NCI-H2107 (cell line): ENCODE measurements at places on chromosomes 16 and 17.

DNA sequence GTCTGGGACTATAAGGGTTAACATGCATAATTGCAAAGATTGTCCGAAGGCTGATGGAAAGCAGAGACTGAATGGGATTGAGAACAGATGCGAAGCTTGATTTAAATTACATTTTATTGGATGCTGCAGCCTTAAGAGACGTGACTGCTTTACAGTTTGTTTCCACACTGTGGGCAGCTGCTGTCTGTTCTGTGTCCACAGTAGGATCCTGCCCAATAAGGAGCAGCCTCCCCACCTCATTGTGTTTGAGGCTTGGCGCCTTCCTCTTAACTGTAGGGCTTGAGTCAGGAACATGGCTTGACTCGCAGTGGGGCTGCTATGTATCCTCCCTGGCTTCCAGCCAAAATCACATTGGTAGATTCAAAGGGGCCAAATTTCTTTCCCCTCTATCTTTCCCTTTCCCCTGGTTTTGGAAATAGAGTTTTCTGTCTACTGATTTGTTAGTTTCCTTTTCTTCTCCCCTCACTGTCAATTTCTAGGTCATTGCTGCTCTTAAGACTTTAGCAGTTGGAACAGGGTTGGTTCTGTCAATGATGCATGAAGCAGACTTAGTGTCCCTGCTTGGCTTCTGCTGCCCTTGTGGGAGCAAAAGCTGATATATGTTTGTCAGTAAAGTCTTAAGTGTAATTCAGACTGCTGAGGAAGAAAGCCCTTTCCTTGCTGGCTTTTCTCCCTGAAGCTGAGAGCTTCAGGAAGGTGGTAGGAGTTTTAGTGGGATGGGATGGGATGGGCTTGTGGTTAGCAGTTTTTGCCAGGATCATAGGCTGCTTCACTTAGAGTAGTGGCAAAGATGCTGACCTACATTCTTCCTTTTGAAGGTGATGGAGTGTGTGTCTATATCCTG is 5.0 kb upstream of the RARA start:
- DNase-seq: no peak

DNA sequence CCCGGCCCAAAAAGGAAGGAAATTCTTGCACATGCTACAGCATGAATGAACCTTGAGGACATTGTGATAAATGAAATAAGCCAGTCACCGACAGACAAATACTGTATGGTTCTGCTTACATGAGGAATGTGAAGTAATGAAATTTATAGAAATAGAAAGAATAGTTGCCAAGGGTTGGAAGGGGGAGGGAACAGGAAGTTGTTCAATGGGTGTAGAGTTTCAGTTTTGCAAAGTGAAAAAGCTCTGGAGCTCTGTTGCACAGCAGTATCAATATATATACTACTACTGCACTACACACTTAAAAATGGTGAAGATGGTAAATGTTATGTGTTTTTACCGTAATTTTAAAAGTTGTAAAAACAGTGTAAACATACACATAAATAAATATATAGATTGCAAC is 43.7 kb downstream of the PKD1L3 start:
- no peak for DNase-seq

GRCh38 chr17:16232391-16232790 is 15.4 kb downstream of the PIGL start:
- no peak for DNase-seq

DNA sequence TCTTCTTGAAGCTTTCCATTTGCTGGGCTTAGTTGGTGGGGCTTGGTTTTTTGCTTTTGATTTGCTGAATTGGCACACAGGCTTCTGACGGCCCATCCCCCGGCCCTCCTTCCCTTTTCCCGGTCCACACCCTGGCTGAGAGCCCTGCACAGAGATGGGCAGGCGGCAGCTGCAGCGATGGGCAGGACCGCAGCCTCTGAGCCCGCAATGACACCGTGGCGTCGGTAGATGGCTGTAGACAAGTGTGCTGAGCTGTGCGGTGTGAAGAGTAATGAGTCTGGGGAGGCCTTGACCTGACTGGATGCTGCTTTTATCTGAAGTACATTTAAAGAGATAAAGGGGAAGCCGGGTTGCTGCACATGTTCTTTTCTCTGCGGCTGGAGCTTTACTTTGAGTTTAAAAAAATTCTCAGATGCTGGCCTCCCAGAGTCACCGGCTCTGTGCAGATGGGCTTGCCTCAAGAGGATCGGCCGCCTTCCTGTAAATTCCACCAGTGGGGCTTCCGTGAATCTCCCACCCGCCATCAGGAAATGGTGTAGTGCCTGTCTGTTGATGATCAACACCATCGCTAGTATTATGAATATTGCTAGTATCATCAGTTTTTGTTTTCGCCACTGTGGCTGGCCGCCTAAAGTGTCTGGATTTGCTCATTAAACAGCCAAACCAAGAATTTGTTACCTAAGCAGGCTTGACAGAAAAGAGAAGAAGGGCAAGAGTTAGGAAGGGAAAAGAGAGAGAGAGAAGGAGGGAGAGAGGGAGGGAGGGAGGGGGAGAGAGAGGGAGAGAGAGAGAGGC is 245.6 kb upstream of the RBFOX1 start:
- no peak for DNase-seq

GRCh38 chr16:81607006-81607405 is 162.4 kb downstream of the CMIP start:
- no peak for DNase-seq

GRCh38 chr16:85858984-85859817 is 39.8 kb upstream of the IRF8 start:
- no peak for DNase-seq

DNA sequence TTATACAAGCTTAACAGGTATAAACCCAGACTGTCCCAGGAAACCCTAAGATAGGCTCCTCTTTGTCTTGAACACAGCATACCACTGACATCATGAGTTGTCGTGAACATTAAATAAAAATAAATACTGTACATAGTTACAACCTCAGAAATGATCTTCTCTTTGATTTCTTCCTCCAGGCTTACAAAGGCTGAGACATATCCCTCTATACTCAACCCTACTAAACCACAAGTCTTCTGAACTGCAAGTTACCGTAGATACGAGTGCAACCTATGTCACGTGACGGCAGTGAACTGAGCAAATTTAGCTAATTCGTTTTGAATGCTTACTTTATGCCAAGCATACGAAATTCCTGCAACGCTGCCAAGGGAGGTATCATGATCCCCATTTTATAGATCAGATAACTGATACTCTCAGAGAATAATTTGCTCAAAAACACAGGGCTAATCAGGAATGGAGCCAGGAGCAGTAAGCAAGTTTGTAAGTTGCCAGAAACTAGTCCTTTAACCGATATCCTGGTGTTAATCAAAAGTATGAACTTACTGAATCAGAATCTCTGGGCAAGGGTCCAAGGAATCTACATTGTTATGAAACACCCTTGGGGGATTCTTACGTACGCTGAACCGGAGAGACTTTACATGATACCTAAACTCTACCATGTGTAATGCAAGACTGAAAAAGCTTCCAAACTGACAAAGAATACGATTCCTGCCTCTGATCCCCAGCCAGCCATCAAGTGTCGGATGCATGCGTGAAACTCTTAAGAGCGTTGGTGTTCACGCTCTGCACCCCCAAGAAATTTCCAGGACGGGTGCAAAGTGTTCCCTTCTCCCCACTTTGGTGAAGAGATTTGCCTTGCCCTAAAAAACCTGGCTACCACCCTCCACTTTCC is 106.2 kb downstream of the XYLT1 start:
- no peak for DNase-seq

- DNase-seq: no peak
Observed at GRCh38 chr17:64500487-64500859, 3.6 kb upstream of the POLG2 start.

GRCh38 chr17:73613271-73614233 is 30.7 kb downstream of the SDK2 start:
- no peak for DNase-seq

- DNase-seq: no peak
Observed at GRCh38 chr16:87092958-87093357, 224.2 kb downstream of the C16orf95 start.

- no peak for DNase-seq
Observed at GRCh38 chr16:27660507-27660906, 110.6 kb downstream of the KATNIP start.

- DNase-seq: no peak
Observed at GRCh38 chr17:10114931-10115535, 83.4 kb downstream of the GAS7 start.

DNA sequence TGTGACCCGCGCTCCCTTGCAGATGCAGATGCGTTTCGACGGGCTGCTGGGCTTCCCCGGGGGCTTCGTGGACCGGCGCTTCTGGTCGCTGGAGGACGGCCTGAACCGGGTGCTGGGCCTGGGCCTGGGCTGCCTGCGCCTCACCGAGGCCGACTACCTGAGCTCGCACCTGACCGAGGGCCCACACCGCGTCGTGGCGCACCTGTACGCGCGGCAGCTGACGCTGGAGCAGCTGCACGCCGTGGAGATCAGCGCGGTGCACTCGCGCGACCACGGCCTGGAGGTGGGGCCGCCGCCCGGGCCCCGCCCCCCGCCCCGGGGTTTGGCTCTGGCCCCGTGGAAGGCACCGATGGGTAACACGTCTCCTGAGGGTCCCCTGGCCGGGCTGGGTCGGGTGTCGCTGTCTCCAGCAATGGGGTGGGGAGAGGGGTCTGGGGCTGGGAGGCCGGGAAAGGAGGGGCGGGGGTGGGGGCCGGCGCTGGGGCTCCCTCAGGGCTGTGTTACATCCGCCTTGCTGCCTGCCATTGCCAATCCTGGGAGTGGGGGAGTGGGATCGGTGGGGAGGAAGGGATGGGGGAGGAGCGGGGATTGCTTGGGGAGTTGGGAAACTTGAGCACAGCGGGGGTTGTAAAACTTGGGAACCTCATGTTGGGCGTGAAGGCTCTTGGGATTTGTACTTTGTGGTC is 737 bp downstream of the NUDT16L1 start:
- no peak for DNase-seq

- DNase-seq: no peak
Observed at GRCh38 chr17:12625092-12625491, 40.6 kb upstream of the MYOCD start.

GRCh38 chr17:31256936-31257335 is 40.1 kb downstream of the OMG start:
- no peak for DNase-seq

- no peak for DNase-seq
Observed at GRCh38 chr17:40659911-40660310, 5.1 kb downstream of the KRT222 start.

DNA sequence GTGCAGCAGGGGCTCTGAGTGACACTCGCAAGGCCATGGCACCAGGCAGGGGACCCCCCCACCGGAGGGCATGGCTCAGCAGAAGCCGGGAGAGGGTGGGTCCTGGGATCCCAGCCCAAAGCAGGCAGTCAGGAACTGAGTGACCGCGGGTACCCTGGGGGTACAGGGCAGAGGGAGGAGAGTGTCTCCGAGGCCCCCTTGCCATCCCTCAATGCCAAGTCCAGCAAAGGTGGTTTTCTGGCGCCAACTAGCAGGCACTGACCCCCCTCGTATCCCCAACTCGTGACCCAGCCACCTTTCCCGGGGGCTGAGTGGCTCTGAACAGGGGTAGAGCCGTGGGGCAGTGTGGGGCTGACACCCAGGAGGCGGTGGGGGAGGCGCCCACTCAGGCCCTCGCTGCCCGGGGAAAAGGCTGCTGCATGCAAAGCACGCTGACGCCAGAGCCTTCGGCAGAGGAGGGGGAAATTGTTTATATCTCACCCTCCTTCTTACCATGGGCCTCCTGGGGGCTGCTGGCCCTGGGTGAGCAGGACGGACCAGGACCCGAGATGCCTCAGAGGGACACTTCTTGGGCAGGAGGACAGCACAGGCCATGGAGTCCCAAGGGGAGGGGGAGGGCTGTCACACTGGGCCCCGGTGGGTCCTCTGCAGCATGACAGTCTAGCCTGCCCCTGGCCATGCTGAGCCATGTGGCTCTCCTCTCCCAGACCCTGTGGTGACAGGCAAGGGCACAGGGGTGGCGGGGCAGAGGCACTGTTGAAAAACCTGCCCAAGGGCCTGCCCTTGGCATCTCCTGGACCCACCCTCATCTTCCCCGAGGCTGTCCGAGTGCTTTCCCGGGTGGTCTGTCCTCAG is 14.6 kb upstream of the ENPP7 start:
- DNase-seq: no peak

DNA sequence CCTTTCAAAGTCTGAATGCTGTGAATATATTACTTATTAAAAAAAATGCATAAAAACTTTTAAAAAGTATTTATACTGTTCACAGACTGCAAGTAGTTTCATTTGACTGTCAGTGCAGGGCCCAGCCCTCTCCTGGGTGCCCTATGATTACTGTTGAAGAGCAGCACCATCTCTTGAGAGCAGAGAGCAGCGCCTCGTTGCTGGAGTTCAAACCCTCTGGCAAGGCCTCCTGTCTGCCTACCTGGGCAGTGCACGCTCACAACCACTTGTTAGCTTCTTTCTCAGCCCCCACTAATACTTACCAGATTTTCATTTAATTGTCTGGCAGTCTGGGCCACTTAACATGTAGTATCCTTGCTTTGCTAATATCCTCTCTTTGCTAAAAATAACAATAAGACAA is 233.4 kb downstream of the PHKB start:
- DNase-seq: no peak

DNA sequence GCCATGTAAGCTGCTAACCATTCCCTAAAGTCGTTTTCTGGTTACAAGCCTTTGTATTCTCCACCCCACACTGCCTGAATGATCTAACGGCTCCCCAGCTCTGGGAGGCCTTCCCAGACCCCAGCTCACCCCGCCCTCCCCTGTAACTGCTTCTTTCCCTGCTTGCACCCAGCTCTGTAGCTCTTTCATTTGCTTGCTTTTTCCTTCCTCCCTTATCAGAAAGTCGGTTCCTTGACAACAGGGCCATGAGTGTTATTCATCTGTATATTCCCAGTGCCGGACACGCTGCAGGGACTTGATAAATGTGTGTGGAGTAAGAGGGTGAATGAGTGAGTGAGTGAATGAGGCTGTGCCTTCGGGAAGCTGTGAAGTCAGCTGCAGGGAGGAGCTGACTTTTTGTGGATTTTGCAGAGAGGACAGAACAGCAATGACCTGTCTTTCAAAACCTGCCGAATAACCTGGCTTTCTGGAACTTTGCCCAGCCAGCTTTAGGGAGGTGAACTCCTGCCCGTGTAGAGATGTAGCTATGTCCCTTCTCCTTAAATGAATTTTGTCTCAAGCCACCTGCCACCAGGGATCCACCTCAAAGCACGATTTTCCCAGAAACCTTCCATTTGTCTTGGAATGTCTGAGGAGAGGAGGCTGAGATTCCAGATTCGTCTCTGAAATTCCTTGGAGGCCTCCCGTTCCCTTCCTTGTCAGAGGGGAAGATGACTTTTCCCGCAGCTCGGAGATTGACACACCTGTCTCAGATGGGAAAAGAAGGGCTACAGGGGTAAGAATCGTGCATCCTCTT is 20.0 kb upstream of the CACNG4 start:
- no peak for DNase-seq

- DNase-seq: no peak
Observed at GRCh38 chr16:88468275-88469129, 15.4 kb downstream of the ZFPM1 start.
